ENCODE measurements at places on chromosomes 7 and 10.
A peak's percentile ranks its signal among the peaks of the same experiment; 100 is the strongest.

- H3K4me1 ChIP-seq, result no peaks in the 10 kb centered on the region
- H3K27me3 ChIP-seq, result no peaks in the 10 kb centered on the region
- no peaks in the 10 kb centered on the region for H3K36me3 ChIP-seq
- no peak overlapping the region for H3K4me3 ChIP-seq
- H3K27ac ChIP-seq, result no peak overlapping the region
Measured at GRCh38 chr7:157097569-157097968, 41.2 kb upstream of the UBE3C start.

DNA sequence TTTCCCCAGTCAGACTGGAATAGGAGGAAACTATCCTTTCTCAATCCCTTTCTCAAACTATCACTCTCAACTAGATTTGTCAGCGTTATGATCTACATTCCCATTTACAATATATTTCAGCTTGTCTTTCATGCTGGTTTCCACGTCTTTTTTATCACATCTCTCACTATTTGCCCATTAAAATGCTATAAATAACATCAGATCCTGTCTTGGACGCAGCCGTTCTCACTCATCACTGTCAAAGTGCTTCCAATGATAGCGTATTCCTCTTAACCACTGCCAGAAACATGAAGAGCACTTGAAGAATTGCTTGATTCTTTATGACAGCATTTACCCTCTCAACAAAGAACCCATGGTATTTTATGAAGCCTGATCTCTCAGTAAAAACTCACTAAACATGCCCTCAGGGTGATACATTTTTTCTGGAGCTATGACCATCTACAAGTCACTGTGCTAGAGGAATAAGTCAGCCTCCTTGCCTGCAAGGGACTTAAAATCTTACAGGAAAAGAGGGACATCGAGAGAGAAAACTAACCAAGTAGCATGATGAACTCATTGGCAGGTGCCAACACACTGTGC is 205.6 kb upstream of the PFKP start:
- no peaks in the 10 kb centered on the region for H3K27me3 ChIP-seq
- no peaks in the 10 kb centered on the region for H3K4me1 ChIP-seq
- DNase-seq, result no peak
- no peak overlapping the region for H3K4me3 ChIP-seq
- no peak overlapping the region for H3K27ac ChIP-seq

DNA sequence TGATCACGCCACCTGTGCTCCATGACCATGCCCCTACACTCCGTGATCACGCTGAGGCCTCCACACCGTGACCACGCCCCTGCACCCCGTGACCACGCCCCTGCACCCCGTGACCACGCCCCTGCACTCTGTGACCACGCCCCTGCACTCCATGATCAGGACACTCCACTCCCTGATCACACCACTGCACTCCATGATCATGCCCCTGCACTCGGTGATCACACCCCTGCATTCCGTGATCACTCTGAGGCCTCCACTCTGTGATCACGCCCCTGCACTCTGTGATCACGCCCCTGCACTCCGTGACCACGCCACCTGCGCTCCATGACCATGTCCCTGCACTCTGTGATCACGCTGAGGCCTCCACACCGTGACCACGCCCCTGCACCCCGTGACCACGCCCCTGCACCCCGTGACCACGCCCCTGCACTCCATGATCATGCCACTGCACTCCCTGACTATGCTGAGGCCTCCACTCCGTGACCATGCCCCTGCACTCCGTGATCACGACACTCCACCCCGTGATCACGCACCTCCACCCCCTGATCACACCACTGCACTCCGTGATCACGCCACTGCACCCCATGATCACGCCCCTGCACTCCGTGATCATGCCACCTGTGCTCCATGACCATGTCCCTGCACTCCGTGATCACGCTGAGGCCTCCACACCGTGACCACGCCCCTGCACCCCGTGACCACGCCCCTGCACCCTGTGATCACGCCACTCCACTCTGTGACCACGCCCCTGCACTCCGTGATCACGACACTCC is 27.7 kb downstream of the STK32C start:
- no peaks in the 10 kb centered on the region for H3K4me1 ChIP-seq
- H3K4me3 ChIP-seq, result no peak overlapping the region
- DNase-seq, result no peak
- H3K27me3 ChIP-seq, result no peaks in the 10 kb centered on the region

DNA sequence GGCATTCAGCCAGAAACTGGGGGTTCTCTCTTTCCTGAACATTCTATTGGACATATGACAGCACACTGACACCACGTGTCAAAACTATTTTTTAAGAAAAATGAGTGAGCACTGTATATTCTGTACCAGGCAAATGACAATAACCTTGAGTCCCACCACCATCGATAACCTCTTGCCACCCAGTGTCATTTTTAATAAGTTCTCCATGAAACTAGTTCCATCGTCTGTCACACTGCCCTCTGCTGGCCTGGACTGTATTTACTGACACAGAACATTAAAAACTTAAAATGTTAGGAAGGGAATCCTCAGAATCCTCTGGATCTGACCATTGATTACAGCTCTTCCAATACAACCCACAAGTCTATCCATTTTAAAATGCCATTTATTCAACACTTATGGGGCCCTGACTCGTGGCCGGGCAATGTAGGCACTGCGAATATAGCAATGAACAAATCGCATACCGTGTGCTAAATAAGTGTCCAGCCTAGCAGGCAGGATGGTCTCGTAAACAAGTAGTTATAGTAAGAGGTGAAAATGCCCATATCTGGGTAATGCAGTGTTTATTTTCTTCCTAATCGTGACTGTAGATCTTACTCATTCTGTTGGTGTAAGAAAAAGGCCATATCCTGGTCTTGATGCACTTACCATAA is 35.9 kb upstream of the CACNB2 start:
- no peaks in the 10 kb centered on the region for H3K36me3 ChIP-seq
- H3K27ac ChIP-seq, result no peak overlapping the region
- DNase-seq, result peak; percentile 31
- no peaks in the 10 kb centered on the region for H3K4me1 ChIP-seq
- H3K27me3 ChIP-seq, result no peaks in the 10 kb centered on the region
- no peak overlapping the region for H3K4me3 ChIP-seq

DNA sequence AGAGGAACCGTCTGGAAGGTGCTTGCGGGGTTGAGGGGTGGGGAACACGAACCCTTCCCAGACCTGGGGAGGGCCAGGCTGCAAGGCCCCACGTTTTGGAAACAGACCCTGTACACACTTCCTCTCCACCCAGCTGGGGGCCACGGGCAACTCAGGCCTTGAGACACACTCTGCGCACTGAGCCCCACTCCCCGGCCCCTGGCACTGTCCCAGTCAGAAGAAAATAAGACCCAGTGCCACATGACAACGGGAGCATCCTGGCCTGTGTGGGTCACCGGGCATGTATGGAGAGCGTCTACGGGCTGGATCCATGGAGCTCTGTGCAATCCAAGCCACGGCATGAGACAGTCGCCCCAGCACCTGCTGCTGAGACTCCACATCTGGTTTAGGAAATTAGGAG is 63.7 kb downstream of the CARD11 start:
- H3K4me1 ChIP-seq, result peaks cover 8% of the 10 kb centered on the region
- no peaks in the 10 kb centered on the region for H3K27me3 ChIP-seq
- DNase-seq, result no peak
- no peaks in the 10 kb centered on the region for H3K36me3 ChIP-seq

DNA sequence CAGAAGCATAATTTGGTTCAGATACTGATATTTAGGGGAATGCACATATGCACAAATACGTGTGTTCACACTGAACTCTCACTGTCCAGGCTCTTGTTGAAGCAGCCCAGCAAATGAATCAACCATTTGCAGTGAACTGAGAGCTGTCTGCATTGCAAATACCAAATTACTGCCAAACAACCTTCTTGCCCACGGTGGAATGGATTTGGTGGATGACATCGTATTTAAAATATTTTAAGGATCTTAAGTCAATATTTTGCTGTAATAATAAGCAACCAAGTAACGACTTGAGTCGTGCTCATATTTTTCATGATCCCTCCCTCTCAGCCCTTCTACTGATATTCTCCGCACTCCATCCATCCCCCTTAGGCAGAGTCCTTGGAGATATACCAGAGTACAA is 107.9 kb upstream of the FEZF1 start:
- no peak overlapping the region for H3K27ac ChIP-seq
- no peaks in the 10 kb centered on the region for H3K27me3 ChIP-seq
- no peak overlapping the region for H3K4me3 ChIP-seq
- H3K36me3 ChIP-seq, result no peaks in the 10 kb centered on the region
- H3K4me1 ChIP-seq, result peaks cover 4% of the 10 kb centered on the region

DNA sequence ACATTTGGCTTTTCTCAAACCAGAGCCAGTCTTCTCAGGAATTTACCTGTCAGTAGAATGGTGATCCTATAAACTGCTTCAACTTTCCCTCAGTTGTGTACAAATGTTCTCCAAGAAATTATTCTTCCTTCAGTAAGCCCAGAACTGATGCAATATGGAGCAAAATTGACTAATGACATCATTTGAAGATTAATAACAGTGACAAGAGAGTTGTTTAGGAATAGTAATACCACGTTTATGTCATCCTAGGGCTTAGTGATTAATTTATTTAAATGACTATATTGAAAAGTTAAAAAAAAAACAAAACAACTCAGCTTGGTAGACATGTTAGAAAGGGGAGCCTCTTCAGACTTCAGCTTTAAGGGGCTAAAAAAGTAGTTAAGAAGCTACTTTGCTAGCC is 933.2 kb downstream of the GATA3 start:
- H3K36me3 ChIP-seq, result no peaks in the 10 kb centered on the region
- H3K27me3 ChIP-seq, result no peaks in the 10 kb centered on the region
- H3K4me1 ChIP-seq, result no peaks in the 10 kb centered on the region
- H3K27ac ChIP-seq, result no peak overlapping the region
- H3K4me3 ChIP-seq, result no peak overlapping the region

DNA sequence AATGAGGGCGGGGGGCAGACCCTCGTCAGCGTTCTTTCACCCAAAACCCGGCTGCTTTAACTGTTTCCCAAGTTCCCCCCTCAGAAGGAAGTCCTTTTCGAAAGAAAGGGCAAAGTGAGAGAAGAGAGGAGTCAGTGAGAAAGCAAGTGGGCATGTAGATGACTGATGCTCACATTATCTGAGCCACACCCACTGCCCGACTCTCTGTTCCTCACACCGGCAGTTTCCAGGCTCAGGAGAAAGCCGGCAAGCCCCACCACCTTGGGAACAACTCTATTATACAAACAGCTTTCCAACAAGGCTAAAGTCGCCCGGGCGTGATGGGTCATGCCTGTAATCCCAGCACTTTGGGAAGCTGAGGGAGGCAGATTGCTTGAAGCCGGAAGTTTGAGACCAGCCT is 23.1 kb downstream of the RCC1L start:
- no peak for DNase-seq
- no peak overlapping the region for H3K4me3 ChIP-seq
- H3K27ac ChIP-seq, result no peak overlapping the region
- H3K27me3 ChIP-seq, result no peaks in the 10 kb centered on the region
- H3K4me1 ChIP-seq, result no peaks in the 10 kb centered on the region
- peaks cover 22% of the 10 kb centered on the region for H3K36me3 ChIP-seq

GRCh38 chr7:37784015-37784414 is 64.4 kb upstream of the NME8 start:
- H3K27me3 ChIP-seq, result no peaks in the 10 kb centered on the region
- H3K27ac ChIP-seq, result no peak overlapping the region
- H3K4me1 ChIP-seq, result no peaks in the 10 kb centered on the region
- no peaks in the 10 kb centered on the region for H3K36me3 ChIP-seq
- DNase-seq, result no peak

Data from iPS DF 6.9 (cell line).